ENCODE measurements at places on chromosomes 4 and X.

GRCh38 chrX:134603806-134604700 lies 54.2 kb downstream of the PLAC1 start:
- no peak for DNase-seq

GRCh38 chr4:169485791-169486742 lies 126.3 kb downstream of the NEK1 start:
- DNase-seq, result no peak

- no peak for DNase-seq
Measured at GRCh38 chr4:169657470-169658107, 37.2 kb downstream of the CLCN3 start.

GRCh38 chrX:69152417-69152841 lies 12.8 kb downstream of the PJA1 start:
- no peak for DNase-seq

- DNase-seq, result no peak
Measured at GRCh38 chr4:6225469-6225868, 25.1 kb upstream of the JAKMIP1 start.

GRCh38 chr4:172686021-172686420 lies 482.6 kb upstream of the GALNT7 start:
- DNase-seq, result no peak

GRCh38 chrX:113512700-113513395 lies 672.2 kb upstream of the AMOT start:
- no peak for DNase-seq

DNA sequence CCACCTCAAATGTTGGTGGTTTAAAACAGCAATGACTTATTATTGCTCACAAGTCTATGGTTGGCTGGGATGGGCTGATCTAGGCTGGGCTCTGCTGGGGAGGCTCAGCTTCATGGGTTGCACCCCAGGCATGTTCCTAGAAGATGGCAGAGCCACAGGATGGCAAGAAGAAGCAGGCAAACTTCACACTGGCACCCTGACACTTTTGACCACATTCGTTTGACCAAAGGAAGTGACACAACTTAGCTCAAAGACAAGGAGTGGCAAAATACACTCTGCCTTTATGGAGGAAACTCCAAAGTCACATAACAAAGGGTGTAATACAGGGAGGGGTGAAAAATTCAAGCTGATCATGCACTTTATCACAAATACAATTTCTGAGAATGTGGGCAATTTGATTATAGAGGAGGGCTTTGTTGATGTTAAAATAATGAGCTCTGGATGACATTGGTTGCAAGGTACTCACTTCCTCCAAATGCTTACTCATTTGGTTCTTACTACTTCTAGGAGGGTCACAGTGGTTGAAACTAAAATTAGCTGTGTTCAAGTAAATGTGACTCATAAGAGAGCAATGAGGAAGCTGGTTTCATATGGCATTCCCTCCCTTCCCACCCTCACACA lies 249.2 kb upstream of the RPS6KA3 start:
- DNase-seq, result no peak

- DNase-seq, result no peak
Measured at GRCh38 chr4:140928880-140929279, 172.7 kb upstream of the TBC1D9 start.

All from left ventricle myocardium inferior (tissue), 1 donor.